Mesenteric fat pad (tissue), 1 donor: ENCODE measurements at places on chromosomes 7 and 10. TPM values are rescaled to one million over a fixed set of nuclear protein-coding genes. Genes with fewer than 3 reads are reported as not detected.

- no peak for DNase-seq
These were observed 99.1 kb upstream of the CACNA2D1 start for GRCh38 chr7:82542665-82543064.

DNA sequence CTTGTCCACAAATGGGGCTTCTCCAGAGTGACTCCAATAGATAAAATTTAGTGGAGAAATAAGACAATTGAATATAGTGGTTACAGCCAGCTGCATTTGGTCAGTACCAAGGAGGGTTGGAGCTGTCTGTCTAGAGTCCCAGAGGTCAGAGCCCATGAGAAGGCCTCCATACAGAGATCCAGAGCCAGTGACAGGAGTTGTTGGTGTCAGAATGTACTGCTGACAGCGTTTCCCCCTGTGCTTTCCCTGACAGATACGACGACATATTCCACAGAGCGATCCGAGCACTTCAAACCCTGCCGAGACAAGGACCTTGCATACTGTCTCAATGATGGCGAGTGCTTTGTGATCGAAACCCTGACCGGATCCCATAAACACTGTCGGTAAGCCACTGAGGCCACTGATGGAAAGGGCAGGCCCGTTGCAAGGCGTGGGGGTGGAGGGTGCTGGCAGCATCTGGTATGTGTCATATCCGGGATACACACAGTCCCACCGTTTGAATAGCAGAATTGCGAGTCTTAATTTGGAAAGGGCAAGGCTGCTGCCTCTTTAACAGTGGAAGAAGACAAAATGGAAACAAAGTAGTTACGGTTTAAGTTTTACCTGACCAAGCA lies 483.6 kb downstream of the NRG3 start:
- no peak for DNase-seq

GRCh38 chr10:86523348-86523747 lies 1.8 kb upstream of the WAPL start:
- DNase-seq: no peak

GNAT3 gene
- not detected for total RNA-seq

- DNase-seq: no peak
These were observed 3.9 kb downstream of the COG5 start for GRCh38 chr7:107559864-107560263.

- peak; percentile 76 for DNase-seq
These were observed 12.9 kb upstream of the ZMIZ1 start for GRCh38 chr10:79055892-79056291.

GRCh38 chr10:14567421-14567820 lies 207.3 kb downstream of the FAM107B start:
- DNase-seq: no peak

- peak; percentile 39 for DNase-seq
These were observed 135.2 kb downstream of the DIP2C start for GRCh38 chr10:554182-554848.

ATP6V0E2 gene
- 18.5 TPM for total RNA-seq

AGAP9 gene
- total RNA-seq: 4.7 TPM

DNA sequence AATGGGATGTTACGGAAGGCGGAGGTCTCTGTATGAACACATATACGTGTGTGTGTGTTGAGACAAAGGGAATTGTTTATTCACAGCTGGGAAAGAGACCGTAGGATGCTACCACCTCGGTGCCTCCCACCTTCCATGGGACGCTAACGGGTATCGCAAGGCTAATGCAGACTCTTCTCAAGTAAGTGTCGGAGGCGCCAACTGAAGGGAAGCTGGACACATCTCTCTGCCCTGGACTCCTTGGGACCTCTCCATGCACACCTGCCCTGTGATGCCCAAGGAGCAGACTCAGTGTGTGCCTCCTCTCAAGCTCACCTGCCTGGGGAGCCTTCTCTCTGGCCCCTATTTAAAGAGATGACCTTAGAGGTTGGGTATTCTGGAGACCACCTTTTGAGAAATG lies 230.9 kb downstream of the DNAJB6 start:
- DNase-seq: no peak

DNA sequence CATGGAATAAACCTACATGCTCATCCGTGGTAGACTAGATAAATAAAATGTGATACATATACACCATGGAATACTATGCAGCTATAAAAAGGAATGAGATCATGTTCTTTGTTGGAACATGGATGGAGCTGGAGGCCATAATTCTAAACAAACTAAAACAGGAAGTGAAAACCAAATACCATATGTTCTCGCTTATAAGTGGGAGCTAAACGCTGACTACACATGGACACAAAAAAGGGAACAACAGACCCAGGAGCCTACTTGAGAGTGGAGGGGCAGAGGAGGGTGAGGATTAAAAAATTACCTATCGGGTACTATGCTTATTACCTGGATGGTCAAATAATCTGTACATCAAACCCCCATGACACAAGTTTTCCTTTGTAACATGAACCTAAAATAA lies 68.7 kb upstream of the SEC61G start:
- DNase-seq: no peak

VAX1 gene
- total RNA-seq: not detected

EN2 gene
- total RNA-seq: 0.22 TPM

DNA sequence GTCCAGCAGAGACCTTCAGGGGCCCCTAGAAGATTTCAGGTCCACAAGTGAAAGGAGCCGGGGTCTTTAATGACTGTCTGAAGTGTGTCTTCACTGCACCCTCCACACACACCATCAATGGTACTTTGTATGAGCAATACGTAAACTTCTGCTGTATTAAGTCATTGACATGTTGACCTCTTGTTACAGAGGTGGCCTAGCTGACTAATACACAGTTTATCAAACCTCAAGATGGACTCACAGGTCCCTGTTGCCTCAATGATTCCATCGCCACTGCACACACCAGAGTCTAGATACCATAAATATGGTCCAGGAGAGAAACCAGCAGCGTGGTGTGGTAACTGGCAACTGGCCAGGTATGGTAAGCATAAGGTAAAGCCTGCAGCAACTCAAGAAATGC lies 19.5 kb downstream of the KCNMA1 start:
- no peak for DNase-seq

DNA sequence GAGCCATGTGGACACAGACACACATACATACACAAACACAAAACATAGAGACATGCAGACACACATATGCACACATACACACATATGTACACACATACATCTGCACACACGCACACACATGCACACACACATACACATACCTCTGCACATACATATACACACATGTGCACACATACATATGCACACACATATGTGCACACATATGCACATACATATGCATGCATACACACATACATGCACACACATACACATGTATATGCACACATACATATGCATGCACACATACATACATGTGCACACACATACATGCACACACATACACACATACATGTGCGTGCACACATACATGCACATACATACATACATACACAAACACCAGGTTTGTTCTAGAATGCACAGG lies 236.3 kb upstream of the FOXK1 start:
- no peak for DNase-seq

PALS2 gene
- total RNA-seq: 45.2 TPM

- DNase-seq: no peak
These were observed 68.9 kb upstream of the FOXK1 start for GRCh38 chr7:4612939-4613841.

MPP7 gene
- 5.7 TPM for total RNA-seq

MARCHF5 gene
- total RNA-seq: 52.7 TPM

AGAP4 gene
- total RNA-seq: 14.4 TPM

GRCh38 chr7:143199040-143199439 lies 15.8 kb downstream of the TAS2R39 start:
- DNase-seq: no peak

DNA sequence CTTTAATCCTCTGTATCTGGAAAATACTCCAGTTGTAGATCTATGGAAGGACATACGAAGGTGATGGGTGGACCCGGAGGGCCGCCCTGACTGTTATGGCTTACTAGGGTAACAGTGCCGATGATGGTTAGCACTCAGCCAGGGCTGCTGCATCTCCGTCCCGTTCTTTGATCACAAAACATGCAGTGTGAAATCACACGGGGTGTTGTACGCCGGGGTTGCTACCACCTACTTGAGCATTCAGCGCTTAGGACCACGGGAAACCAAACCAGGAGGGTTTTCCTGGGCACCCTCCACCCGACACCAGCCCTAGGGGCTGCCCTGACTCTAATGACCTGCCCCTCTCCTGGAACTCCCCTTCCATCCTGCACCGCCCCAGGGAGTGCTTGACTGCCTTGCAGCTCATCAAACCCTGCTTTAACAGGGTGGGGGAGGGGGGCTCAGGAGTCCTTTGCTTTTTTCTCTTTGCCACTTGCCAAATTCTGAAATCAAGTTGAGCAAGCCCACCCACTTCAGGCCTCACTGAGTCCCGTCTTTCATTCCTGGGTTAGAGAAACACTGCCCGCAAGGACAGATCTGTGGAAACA lies 20.4 kb downstream of the ZNF775 start:
- DNase-seq: peak; percentile 18

GHRHR gene
- total RNA-seq: not detected

- no peak for DNase-seq
These were observed 14.6 kb downstream of the LRRC17 start for GRCh38 chr7:102927312-102927933.

MRLN gene
- total RNA-seq: not detected

GPR15LG gene
- total RNA-seq: not detected

- DNase-seq: no peak
These were observed 177.7 kb downstream of the CHCHD3 start for GRCh38 chr7:132904209-132904608.

- no peak for DNase-seq
These were observed 5.8 kb downstream of the UPP1 start for GRCh38 chr7:48094861-48095293.

GRM3 gene
- not detected for total RNA-seq
